ENCODE measurements at places on chromosomes 3 and 15. TPM values are rescaled to one million over a fixed set of nuclear protein-coding genes. Genes with fewer than 3 reads are reported as not detected.

UBAP1L gene
- 0.05 TPM for total RNA-seq

DZIP3 gene
- total RNA-seq: 19.8 TPM

GRK7 gene
- not detected for total RNA-seq

DNA sequence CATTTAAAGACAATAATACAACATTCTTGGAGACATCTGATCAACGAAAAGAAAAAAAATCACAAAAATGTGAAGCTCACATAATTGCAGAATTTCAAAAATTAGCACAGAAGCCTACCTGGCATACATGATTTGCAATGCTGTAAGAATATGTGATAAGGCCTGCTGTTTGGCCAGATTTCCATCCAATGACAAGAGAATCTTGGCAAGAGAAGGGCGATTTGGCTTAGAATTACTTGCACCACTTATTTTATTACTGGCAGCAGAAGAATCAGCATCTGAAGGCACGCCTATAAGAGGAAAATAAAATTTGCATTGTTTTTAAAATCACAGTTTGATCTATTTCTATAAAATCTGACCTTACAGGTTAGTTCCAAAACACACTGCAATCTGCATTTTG, 70.3 kb upstream of the OCA2 start:
- no peak for DNase-seq

DNA sequence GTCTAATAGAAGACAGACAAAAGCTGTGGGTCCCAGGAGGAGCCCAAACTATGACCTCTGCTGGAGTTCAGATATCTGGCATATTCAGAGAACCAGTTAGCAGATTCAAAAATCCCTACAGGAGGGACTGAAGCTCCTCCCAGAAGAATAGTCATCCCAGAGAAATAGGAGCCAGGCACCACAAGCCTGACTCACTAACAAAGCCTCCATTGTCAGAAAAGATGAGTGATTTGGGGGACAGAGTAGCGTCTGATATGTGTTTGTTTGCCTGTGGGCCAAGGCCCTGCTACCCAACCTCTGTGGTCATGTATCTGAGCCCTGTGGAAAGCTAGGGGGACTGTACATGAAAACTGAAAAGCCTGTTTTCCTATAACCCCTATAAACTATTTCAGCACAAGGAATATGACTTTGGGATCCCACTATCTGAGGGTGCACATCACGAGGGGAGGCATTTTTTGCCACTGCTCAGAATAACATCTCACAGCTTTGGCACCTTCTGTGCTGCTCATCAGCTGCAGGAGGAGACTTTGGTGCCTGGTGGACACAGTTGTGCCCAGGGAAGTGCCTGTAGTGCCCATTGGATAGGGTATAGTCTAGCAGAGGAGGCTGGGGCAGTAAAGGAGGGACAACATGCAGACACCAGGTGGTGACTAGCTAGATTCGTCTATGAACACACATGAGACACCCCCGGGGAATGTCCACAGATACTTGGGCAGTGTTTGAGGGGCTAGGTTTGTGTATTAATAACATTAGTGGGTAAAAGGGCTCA, 9.7 kb upstream of the LARP6 start:
- peak; percentile 87 for DNase-seq

DNA sequence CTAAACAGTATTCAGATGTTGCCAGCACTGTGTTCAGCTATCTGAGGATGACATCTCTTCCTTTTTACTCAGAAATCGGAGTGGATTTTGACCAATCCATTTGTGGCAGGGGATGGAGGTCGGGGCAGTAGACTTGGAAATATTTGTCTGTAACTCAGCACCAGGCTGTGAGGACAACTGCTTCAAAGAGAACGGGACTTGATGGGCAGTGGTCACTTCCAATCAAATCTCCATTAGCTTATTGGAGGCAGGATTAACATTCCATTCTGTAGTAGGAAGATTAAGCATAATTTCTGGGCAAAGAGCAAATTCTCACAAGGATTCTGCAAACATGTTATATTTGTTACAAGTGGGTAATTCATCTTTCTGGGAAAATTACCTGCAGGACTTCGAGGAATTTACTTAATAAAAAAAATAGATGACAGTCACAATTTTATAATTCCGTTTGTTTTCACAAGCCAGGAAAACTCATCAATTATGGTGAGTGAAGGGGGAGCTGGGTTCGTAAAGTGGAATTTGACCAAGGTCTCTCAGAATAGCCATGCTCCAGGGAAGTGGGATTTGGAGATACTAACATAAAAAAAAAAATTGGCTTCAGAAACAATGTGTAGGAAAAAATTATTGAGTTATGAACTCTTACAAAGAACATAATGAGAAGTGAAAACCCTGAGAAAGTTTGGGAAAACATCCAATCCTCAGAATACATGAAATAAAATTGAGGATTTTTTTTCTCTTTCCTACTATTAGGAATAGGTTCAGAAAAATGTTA, 18.1 kb downstream of the CRABP1 start:
- no peak for DNase-seq

DNA sequence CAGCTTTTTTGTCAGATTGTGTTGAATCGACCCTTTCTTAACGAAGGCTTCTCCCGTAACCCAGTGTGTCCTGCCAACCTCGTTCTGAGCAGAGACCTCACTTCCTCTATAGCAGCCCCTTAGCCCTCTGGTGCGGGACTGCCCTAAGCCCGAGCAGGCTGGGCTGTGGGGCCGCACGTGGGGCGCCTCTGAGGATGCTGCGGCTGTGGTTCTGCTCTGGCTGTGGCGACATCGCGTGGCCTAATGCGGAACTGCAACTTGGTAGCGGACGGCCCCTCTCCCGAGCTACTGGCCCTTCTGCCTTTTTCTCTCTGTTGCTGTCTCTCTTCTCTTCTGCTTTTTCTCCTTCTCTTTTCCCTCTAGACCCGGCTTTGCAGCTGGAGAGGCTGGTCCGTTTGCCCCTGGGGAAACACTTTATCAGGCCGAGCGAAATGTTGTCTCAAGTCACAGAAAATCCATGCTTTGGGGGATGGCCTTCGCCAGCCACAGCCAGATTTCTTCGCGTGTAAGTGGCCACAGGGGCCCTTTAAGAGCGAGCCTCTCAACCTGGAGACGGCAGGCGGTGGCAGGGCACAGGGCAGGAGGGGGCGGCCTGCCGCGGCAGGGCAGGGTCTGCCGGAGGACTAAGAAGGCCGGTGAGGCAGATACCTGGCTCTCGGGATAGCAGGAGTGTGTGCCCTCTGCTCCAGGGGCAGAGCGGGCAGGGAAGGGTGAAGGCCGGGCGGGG, 19.4 kb upstream of the KIF23 start:
- DNase-seq: peak; percentile 68
